ENCODE measurements at places on chromosomes 5 and 9.

DNA sequence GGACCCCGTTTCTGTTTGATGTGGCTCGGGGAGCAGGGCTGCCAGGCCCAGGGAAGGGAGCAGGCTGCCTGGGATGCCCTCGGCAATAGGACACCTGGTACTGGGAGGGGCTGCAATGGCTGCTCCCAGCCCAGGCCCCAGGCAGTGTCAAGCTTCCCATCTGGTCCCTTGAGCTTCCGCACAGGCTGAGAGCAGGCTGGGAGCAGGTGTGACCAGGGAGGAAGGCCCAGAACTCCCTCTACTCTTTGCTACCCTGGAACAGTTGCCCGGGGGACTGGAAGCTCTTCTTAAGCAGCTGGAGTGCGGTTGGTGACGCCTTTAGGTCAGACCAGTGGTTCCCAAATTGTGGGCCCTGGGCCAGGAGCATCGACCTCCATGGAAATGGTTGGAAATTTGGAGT, 186.9 kb downstream of the GADD45G start:
- H3K36me3 ChIP-seq = no peaks in the 10 kb centered on the region
- no peak for DNase-seq
- H3K27ac ChIP-seq = no peak overlapping the region
- H3K27me3 ChIP-seq = peaks cover 11% of the 10 kb centered on the region
- H3K4me1 ChIP-seq = peaks cover 6% of the 10 kb centered on the region

- peaks cover 22% of the 10 kb centered on the region for H3K4me1 ChIP-seq
- peaks cover 9% of the 10 kb centered on the region for H3K36me3 ChIP-seq
- no peaks in the 10 kb centered on the region for H3K27me3 ChIP-seq
Measured at GRCh38 chr9:98118640-98119601, at the start of gene TRIM14. TSS of gene TRIM14 (minus strand) at chr9:98119222. CDS start at chr9:98119188, 34 bp downstream.

- H3K27me3 ChIP-seq = no peaks in the 10 kb centered on the region
- no peak overlapping the region for H3K4me3 ChIP-seq
- peaks cover 23% of the 10 kb centered on the region for H3K36me3 ChIP-seq
- no peaks in the 10 kb centered on the region for H3K4me1 ChIP-seq
- H3K27ac ChIP-seq = no peak overlapping the region
Measured at GRCh38 chr5:69305512-69305911, 27.1 kb downstream of the CCDC125 start.

- H3K4me3 ChIP-seq = no peak overlapping the region
- H3K27ac ChIP-seq = peak overlapping the region; percentile 46
- H3K4me1 ChIP-seq = peaks cover 14% of the 10 kb centered on the region
- no peaks in the 10 kb centered on the region for H3K36me3 ChIP-seq
- DNase-seq = peak; percentile 88
Measured at GRCh38 chr9:85200726-85201404, 531.3 kb downstream of the NTRK2 start.

- peak; percentile 52 for DNase-seq
- no peaks in the 10 kb centered on the region for H3K27me3 ChIP-seq
- no peaks in the 10 kb centered on the region for H3K36me3 ChIP-seq
- no peak overlapping the region for H3K4me3 ChIP-seq
- no peaks in the 10 kb centered on the region for H3K4me1 ChIP-seq
- H3K27ac ChIP-seq = no peak overlapping the region
Measured at GRCh38 chr5:33806738-33807442, 84.9 kb downstream of the ADAMTS12 start.

DNA sequence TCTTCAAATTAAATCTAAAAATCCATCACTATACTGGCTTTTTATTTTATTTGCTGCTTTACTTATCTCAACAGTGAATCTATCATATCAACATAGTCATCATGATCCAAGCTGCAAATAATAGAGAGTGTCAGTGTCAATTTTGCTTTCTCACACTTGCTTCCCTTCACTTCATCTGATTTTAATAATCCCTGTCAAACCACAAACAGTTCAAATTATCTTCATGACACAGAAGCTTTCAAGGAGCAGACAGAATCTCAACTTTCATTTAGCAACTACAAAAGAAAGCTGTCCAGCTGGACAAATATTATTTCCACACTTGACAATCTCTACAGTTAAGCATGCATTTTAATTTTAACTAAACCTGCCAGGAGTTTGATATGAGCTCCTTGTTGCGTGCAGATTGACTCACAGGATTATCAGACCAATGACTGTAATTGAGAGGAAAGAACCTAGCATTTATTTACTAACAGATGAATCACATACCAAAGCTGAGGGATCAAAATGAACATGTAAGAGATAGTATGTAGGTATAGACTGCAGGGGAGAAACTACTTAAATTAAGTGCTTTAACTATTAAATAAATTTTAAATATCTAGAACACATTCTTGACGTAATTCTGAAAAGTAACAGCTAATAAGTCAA, 56.0 kb downstream of the KIAA0825 start:
- H3K4me1 ChIP-seq = no peaks in the 10 kb centered on the region
- H3K36me3 ChIP-seq = no peaks in the 10 kb centered on the region
- no peak overlapping the region for H3K4me3 ChIP-seq
- H3K27ac ChIP-seq = no peak overlapping the region
- no peaks in the 10 kb centered on the region for H3K27me3 ChIP-seq
- DNase-seq = no peak

GRCh38 chr5:126503602-126504104, 80.4 kb downstream of the GRAMD2B start:
- no peaks in the 10 kb centered on the region for H3K27me3 ChIP-seq
- peaks cover 16% of the 10 kb centered on the region for H3K4me1 ChIP-seq
- DNase-seq = peak; percentile 36
- H3K36me3 ChIP-seq = no peaks in the 10 kb centered on the region
- no peak overlapping the region for H3K27ac ChIP-seq

DNA sequence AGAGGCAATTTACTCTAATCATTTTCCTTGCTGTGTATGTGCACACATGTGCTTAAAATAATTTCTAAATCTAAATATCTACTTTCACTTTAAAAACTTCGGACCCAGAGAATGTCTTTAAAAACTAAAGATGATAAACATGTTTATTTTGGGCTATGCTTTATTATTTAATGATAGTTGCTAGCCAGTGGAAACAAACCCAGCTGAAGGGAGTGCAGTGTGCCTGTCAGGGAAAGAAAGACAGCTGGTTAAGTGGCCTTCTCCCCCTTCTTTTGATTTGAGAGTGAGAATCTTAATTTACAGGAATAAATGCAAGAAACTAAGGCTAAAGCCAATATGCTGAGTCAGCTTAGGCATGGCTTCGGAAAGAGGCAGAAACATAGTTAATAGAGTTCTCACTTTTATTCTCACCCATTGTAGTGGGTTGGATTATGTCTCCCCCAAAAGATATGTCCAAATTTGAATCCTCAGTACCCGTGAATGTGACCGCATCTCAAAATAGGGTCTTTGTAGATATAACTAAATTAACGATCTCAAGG, 111.4 kb downstream of the DCP2 start:
- peaks cover 22% of the 10 kb centered on the region for H3K36me3 ChIP-seq
- no peak for DNase-seq
- H3K4me3 ChIP-seq = no peak overlapping the region
- no peak overlapping the region for H3K27ac ChIP-seq

DNA sequence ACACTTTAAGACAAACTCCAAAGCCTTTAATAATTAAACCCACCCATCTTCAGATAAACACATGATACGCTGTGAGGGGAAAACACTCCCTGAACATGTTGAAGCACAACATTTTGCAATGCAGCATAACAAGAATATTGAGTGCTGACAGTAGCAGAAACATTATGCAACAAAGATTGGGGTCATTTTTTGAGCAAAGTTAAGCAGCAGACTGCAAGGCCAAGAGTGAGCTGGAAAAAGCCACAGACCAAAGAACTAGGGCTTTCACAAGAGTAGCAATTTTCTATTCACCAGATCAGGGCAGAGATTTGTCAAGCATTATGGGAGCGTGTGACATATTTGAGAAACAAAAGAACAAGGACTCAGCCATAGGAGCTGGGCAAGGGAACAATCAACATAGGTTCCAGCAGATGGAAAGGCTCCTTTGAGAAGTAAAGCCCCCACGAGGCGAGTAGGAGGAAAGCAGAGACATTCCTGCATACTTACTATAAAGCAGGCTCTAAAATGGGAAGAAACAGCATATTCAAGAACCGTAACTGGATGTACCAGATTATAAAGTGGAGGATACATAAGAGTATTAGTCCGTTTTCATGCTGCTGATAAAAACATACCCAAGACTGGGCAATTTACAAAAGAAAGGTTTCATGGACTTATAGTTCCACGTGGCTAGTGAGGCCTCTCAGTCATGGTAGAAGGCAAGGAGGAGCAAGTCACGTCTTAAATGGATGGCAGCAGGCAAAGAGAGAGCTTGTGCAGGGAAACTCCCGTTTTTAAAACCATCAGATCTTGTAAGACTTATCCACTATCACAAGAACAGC, 4.8 kb upstream of the TTC23L start:
- H3K36me3 ChIP-seq = peaks cover 12% of the 10 kb centered on the region
- H3K27me3 ChIP-seq = no peaks in the 10 kb centered on the region
- H3K27ac ChIP-seq = no peak overlapping the region
- DNase-seq = no peak
- H3K4me1 ChIP-seq = peaks cover 7% of the 10 kb centered on the region

GRCh38 chr5:149044453-149045088, 18.3 kb downstream of the SH3TC2 start:
- DNase-seq = no peak
- H3K36me3 ChIP-seq = no peaks in the 10 kb centered on the region
- H3K27ac ChIP-seq = no peak overlapping the region
- no peak overlapping the region for H3K4me3 ChIP-seq

DNA sequence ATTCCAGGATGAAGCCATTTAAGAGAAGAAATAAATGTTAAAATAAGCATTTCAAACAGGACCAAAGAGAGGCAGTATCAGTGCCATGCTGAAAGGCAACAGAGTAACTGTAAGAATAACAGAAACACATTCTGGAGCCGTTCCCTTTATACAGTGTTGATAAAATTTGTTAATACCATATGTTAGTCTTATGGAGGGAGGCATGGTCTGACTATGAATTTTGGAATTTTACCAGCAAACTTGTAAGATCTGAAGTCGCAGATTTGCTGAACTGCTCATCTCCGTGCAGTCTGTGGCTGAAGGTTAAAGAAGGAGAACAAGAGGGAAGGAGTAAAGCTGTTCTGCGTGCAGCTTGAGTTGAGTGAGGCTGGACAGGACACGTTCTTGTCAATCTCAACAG, 508.4 kb downstream of the NFIB start:
- H3K4me1 ChIP-seq = peaks cover 14% of the 10 kb centered on the region
- H3K4me3 ChIP-seq = no peak overlapping the region
- DNase-seq = no peak
- no peaks in the 10 kb centered on the region for H3K36me3 ChIP-seq

- no peak overlapping the region for H3K4me3 ChIP-seq
- H3K36me3 ChIP-seq = peaks cover 13% of the 10 kb centered on the region
- H3K4me1 ChIP-seq = peaks cover 10% of the 10 kb centered on the region
- no peaks in the 10 kb centered on the region for H3K27me3 ChIP-seq
Measured at GRCh38 chr9:94827584-94828304, 101.2 kb downstream of the AOPEP start.

DNA sequence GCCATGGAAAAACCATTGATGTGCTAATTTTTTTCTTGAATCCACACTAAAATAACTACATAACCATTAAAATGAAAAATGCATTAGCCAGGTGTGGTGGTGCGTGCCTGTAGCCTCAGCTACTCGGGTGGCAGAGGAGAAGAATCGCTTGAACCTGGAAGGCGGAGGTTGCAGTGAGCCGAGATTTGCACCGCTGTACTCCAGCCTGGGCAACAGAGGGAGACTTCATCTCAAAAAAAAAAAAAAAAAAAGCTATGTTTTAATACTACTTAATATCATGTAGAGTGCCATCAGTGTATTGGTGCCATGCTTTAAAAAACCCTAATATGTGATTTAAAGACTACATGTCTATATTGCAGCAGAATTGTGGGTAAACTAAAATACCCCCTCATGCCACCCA, 58.9 kb downstream of the NDFIP1 start:
- no peak overlapping the region for H3K4me3 ChIP-seq
- H3K27ac ChIP-seq = no peak overlapping the region
- DNase-seq = peak; percentile 24
- H3K27me3 ChIP-seq = no peaks in the 10 kb centered on the region
- peaks cover 6% of the 10 kb centered on the region for H3K36me3 ChIP-seq
- peaks cover 8% of the 10 kb centered on the region for H3K4me1 ChIP-seq

DNA sequence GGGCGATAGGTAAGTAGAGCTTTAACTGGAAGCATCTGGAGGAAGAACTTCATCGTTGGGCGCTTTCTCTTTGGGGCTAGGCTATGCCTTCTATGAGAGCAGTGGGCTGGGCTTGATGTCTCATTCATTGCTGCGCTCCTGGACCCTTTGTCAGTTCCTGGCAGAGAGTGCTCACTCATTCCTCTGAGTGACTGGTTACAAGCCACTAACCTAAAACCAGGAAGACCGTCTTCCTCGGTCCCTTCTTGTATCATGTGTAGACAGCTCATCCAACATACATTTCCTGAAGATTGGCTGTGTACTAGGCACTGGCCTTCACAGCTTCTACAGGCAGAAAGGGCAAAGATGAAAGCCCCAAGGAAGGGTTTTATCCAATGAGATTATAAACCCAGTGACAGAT, 6.4 kb downstream of the SWI5 start:
- H3K4me3 ChIP-seq = no peak overlapping the region
- no peak for DNase-seq
- no peaks in the 10 kb centered on the region for H3K27me3 ChIP-seq

DNA sequence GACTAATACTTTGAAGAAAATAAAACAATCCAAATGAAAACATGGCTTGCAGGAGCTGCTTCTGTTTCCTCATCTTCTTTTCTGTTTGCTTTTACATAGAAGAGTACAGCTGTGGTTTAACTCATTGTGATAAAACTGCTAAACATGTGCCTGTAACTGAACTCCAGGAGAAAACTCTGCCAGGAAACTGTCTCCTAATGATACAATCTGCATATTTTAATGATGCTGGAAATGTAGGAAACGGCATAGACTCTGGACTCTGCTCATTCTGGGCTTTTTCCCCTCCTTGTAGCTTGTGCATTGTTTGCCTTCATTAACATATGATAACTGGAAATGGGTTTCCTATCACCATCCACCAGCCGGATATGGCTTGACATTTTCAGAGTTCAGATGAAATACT, 813.3 kb upstream of the WWC1 start:
- H3K27ac ChIP-seq = no peak overlapping the region
- no peaks in the 10 kb centered on the region for H3K36me3 ChIP-seq
- no peak for DNase-seq
- no peaks in the 10 kb centered on the region for H3K27me3 ChIP-seq
- H3K4me3 ChIP-seq = no peak overlapping the region

DNA sequence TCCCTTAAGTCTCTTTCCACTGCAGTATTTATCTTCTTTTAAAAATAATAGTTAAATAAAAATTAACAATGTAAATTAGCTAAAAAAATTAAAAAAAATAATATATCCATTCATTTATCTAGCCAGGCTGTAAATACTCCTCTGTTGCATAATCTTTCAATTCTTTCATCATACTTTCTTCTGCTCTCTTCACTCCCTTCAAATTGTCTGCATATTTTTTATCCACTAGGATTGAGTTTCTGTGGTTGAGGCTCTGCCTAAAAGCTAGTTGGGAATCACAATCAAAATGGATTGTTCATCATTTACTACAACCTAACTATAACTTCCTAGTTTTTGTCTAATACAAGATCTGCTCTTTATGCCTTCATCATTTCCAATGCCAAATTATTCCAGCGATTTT, 182.2 kb downstream of the PDE4D start:
- peaks cover 21% of the 10 kb centered on the region for H3K36me3 ChIP-seq
- DNase-seq = peak; percentile 27
- H3K4me3 ChIP-seq = no peak overlapping the region
- no peak overlapping the region for H3K27ac ChIP-seq
- no peaks in the 10 kb centered on the region for H3K27me3 ChIP-seq
- H3K4me1 ChIP-seq = peaks cover 30% of the 10 kb centered on the region

- H3K36me3 ChIP-seq = no peaks in the 10 kb centered on the region
- H3K4me1 ChIP-seq = peaks cover 14% of the 10 kb centered on the region
- peak; percentile 55 for DNase-seq
- H3K4me3 ChIP-seq = no peak overlapping the region
- peak overlapping the region; percentile 46 for H3K27ac ChIP-seq
Measured at GRCh38 chr9:4334410-4334813, 34.5 kb upstream of the GLIS3 start.
